GF-D8 (cell line): ENCODE measurements at places on chromosomes 3 and 15.

GRCh38 chr3:130748467-130748861 is 1.8 kb upstream of the PIK3R4 start:
- DNase-seq: no peak

DNA sequence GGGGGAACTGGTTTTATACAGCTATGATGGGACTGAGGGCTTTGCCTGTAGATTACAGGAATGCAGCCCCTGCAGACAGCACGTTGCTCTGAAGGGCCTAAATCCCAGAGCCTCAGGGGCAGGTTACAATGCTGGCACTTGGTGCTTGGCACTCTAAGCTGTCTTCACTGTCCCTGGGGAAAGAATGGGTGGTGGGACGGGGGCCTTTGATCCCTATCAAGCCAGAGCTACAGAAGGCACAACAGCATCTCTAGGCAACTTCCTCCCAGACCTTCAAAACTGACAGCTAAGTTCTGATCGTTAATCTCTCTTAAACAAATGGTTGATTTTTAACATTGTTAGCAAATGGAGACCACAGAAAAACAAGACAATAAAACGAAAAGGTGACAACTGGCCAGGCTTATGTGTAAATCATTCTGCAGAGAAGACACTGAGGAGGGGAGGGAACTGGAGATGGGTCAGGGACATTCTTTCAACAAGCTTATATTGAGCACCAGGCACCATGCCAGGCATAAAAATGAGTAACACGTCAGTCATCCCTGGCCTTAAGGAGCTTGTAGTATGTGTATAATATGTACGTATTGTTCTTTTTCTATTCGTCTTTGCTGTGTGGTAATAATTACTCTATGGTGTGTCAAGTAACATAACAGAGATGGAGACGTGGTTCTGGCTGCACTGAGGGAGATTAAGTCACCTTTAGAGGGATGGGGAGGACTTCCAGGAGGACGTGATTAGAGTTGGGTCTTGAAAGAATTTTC is 49.1 kb downstream of the CA12 start:
- no peak for DNase-seq

GRCh38 chr3:67109651-67110204 is 111.6 kb downstream of the KBTBD8 start:
- DNase-seq: no peak

DNA sequence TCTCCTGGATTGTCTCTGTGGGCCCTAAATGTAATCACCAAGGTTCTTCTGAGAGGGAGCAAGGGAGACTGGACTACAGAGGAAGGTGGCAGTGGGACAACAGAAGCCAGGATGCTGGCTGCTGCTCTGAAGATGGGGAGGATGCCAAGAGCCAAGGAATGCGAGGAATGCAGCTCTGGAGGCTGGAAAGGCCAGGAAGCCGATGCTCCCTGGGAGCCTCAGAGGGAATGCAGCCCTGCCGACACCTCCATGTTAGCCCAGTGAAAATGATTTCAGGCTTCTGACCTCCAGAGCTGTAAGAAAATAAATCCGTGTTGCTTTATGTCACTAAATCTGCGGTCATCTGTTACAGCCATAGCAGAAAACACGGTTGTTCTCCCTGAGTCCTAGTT is 44.1 kb downstream of the UMPS start:
- no peak for DNase-seq

DNA sequence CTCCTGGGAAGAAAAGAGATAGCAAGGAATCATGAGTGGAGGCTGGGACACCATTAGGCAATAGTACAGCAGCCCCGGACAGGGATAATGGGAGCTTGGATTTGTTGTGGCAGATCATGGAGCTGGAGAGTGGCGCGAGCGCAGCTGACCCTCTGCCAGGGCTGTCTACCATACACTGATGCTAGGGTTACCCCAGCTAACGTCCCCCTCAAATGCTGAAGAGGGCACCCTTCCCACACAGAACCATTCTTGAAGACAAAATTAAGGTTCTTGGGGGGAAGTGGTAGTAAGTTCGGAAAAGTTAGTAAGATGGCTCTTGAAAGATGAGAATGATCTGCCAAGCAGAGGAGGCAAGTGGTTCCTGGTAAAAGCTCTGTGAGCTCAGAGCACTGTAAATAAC is 61.1 kb downstream of the ST3GAL6 start:
- DNase-seq: no peak

GRCh38 chr15:94029495-94029894 is 201.9 kb upstream of the MCTP2 start:
- no peak for DNase-seq

DNA sequence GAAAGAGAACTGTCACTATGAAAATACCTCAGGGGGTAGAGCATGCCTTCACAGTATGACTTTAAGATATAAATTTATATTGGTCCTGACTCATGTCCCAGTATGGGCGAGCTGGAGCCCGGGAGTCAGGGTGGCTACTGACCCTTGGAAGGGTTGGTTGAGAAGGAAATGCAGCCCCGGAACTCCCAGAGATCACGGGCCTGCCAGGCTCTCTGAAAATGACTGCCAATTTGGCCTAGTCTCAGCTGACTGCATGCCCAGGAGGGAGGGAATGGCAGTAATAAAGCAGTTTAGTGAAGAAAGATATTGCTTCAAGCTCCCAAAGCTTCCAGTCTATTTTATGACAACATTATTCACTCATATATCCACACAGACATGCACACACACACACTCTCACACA is 299.0 kb downstream of the NR2F2 start:
- no peak for DNase-seq

DNA sequence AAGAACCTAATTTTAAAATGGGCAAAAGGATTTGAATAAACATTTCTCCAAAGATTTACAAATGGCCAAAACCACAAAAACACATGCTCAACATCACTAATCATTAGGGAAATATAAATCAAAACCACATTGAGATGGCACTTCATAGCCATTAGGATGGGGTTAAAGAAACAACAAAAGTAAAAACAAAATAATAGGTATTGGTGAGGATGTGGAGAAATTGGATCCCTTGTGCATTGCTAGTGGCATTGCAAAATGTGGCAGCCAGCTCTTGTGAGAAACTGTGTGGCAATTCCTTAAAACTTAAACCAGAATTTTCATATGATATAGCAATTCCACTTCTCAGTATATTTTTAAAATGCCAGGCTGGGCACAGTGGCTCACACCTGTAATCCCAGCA is 126.5 kb downstream of the STT3B start:
- DNase-seq: no peak

GRCh38 chr3:115436767-115437301 is 186.5 kb upstream of the GAP43 start:
- no peak for DNase-seq

- no peak for DNase-seq
Observed at GRCh38 chr15:91254766-91255165, 154.7 kb downstream of the SV2B start.

GRCh38 chr15:26674467-26674866 is 98.4 kb downstream of the GABRB3 start:
- no peak for DNase-seq

GRCh38 chr15:25671132-25671531 is 192.0 kb downstream of the ATP10A start:
- DNase-seq: no peak

- no peak for DNase-seq
Observed at GRCh38 chr3:32865383-32865782, 47.6 kb downstream of the TRIM71 start.

DNA sequence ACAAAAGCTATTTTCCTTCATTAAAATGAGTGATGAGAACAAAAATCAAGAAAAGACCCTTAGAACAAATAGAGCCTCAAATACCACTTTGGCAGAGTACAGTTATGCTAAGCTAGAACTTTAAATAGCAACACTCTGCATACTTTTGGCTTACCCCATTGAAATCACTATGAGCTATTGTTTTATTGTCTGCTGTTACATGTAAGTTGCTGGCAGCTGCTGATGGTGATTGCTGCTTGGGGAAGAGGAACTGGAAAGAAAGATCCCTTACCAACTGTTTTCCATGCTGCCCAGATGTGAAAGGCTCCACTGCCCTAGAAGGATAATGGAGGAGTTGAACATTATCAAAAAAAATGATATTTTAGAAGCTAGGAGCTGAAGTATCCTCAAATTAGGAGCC is 135.4 kb downstream of the SYNPR start:
- no peak for DNase-seq

DNA sequence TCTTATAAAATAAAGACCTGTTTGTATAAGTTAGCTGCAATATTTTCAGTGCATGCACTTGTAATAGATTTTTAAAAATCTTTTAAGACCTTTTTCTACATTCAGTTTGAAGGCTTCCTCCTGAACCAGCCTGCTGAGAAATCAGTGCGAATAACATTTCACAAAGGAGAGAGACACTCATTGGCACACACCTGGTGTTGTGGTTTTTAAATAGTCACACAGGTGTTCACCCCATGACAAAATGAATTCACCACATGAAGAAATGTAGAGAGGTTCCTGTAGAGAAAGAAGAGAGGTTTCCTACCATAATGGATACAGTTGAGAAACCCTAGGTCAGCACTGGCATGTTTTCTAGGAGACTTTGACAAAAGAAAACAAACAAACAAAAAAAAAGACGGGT is 237.3 kb downstream of the CNTN6 start:
- DNase-seq: no peak

DNA sequence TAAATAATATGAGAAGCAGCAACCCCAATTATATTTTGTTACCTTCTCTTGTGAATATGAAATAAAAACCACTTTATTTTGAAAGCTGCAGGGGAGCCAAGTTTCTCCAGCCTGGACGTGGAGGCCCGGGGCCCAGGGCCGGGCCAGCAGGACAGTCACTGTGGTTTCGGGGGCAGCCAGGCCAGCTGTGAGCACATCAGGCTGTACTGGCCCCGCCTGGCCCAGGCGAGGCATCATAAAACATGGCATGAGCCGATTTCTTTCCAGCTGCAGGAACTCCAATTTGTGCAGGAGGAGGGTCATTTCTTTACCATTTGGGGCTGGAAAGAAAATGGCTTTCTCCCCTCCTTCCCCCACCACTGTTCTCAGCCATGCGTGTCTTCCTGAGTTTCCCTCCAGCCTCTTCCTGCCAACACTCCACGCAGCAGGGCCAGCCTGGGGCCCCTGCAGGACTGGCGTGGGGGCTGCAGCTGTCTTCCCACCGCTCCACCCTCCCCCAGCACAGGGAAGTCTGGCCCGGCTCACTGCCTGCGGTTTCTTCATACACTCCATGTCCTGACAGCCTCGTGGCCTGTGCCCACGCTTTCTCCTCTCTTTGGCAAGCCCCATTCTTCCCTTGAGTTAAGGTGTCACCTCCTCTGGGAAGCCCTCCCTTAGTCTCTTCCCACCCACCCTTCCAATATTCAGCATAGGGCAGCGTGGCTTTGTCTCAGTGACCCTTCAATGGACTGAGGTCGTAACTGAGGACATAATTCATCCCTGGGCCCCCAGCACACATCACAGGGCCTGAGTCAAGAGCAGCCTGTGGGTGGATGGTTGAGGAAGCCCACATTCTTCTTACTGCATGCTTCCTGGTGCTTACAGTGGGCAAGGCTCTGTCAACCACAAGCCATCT is 135.8 kb downstream of the CHSY1 start:
- DNase-seq: peak; percentile 49

- peak; percentile 28 for DNase-seq
Observed at GRCh38 chr3:27312044-27312668, 57.0 kb downstream of the NEK10 start.

GRCh38 chr3:119990888-119991287 is 103.4 kb downstream of the GSK3B start:
- no peak for DNase-seq

- DNase-seq: no peak
Observed at GRCh38 chr15:69957175-69957574, 140.5 kb downstream of the TLE3 start.
